Left lung (tissue), 14 donors: ENCODE measurements at places on chromosomes 3 and 15. TPM values are rescaled to one million over a fixed set of nuclear protein-coding genes. Genes with fewer than 3 reads are reported as not detected.

- no peak for DNase-seq
Measured at GRCh38 chr15:63016234-63016633, 26.3 kb upstream of the TPM1 start.

Gene ATP13A4
- polyA plus RNA-seq: 50.6 TPM

DNA sequence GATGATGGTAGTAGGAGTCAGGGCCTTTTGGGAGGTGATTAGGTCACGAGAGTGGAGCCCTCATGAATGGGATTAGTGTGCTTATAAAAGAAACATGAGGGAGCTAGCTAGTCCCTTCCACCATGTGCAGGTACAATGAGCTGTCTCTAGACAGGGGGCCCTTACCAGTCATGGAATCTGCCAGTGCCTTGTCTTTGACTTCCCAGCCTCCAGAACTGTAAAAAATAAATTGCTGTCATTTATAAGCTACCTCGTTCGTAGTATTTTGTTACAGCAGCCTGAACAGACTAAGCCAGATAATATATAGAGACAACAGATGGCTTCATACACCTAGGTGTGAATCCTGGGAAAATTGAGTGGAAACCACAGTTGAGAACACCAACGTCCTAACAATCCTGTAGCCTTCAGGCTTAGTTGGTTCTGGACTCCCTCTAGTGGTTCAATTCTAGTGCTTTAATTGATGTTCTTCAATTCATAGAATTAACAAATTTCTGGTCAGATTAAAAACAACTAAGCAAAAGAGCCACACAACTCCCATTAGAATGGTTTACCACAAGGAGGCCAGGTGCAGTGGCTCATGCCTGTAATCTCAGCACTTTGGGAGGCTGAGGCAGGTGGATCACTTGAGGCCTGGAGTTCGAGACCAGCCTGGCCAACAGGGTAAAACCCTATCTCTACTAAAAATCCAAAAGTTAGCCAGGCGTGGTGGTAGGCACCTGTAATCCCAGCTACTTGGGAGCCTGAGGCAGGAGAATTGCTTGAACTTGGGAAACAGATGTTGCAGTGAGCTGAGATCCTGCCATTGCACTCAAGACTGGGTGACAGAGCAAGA, 21.3 kb upstream of the GATM start:
- no peak for DNase-seq

Gene TOP2B
- 298 TPM for polyA plus RNA-seq

DNA sequence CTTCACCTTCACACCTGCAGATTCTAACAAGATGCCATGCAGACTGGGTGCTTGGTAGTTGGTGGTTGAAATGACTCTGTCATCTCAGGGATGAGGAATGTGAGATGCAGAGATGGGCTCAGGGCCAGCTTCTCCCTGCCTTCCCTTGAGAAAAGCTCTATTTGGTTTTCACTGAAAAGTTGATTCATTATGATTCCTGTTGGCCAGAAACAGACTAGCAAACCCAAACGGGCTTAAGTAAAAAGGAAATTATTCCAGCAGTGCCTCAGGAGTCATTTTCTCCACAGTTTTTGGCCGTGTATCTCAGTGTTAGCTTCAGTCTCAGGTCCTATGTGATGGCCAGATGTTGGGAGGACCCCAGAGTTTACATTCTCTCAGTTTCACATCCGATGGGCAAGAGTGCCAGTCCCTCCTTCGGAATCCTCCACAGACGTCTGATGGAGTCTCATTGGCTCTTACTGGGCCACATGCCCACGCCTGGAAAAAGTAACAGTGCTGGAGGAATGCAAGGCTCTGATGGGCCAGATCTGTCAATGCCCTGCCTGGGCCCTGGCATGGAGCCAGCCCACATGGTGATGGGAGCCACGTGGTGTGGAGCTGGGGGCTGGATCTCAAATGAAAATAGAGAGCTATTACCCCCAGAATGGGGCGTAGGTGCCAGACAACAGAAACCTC, 22.3 kb upstream of the SACM1L start:
- DNase-seq: no peak

GRCh38 chr3:85533586-85533985, 574.8 kb downstream of the CADM2 start:
- DNase-seq: no peak

DNA sequence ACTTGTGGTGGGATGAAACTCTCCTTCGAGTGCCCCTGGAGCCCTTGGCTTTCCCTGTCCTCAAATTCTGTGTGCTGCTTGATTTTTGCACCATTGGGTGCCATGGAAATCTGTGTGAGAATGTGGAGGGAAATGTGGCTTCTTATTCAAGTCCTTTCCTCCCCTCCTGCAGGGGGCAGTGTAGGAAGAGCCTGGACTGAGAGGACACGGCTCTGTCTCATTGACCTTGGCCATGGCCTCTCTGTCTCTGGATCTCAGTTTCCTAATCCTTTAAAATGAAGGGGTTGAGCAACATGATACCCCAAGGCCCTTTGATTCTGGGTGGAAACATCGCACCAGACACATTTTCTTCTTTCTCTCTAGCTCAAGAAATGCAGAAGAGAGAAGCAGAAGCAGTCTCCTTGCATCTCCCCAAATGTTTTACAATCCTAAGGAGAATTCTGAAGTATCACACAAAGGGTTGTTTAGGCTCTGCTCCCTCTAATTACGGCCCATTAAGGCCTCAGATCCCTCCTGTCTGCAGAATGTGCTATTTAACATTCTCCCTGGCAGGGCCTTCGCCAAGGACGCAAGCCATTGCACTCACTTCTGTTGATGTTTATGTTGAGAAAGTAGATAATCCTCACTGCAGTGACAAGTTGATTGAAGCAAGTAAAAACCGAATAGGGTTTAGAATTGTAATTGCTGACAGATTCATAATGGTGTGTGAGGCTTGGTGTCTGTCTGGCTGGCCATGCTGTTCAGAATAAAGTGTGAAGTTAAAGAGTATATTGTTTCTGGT, 169.1 kb downstream of the TPRG1 start:
- no peak for DNase-seq

- peak; percentile 35 for DNase-seq
Measured at GRCh38 chr3:179450261-179450701, 989 bp downstream of the GNB4 start.

DNA sequence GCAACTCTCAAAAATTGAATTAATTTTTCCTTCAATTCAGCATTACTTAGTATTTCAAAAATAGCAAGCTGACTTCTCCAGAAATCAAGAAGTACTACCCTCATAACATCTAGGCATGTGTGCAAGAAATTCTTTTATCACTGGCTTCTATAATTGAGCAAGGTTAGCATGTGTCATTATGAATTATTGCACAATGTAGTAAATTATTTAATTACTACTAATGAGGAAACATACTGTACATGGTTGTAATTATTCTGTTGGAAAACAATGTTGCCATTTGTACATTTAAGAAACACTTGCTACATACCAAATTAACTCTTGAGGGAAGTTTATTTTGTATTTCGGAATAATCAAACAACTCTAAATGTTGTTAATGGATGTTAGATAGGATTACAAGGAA, 122.2 kb upstream of the ICE2 start:
- no peak for DNase-seq

Gene SPTBN5
- polyA plus RNA-seq: 1.0 TPM

Gene CHRM5
- 0.49 TPM for polyA plus RNA-seq

DNA sequence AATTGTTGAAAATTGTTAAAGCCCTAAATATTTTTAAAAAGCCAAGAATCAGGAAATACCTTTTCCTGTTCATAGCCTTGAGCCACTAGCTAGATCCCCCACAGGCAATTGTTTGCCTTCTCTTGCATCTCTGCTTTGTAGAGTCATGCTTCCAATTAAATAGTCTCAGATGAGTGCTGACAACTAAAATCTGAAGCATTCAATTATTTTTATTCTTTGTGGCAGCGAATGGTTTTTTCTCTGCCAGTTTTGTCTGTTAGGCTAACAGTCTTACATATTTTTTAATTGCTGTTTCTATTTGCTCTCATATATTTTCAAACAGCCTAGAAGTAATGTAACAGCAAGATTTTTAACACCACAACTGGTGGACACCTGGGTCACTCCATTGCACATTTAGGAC, 277.1 kb upstream of the GBE1 start:
- no peak for DNase-seq

DNA sequence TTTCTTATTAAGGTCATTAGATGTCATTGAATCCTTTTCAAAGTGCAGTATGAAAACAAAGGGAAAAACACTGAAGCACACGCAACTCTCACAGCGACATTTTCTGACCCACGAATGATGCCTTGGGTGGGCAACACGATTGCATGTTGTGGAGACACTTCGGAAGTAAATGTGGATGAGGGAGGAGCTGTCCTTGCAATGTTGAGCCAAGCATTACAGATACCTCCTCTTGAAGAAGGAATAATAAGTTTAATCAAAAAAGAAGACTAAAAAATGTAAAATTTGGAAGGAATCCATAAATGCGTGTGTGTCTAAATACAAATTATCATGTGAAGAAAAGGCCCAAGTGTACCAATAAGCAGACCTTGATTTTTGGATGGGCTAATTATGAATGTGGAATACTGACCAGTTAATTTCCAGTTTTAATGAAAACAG, 16.9 kb downstream of the THBS1 start:
- no peak for DNase-seq

- DNase-seq: peak; percentile 60
Measured at GRCh38 chr3:155382396-155383042, 89.0 kb upstream of the STRIT1 start.

Gene DNAH12
- 5.9 TPM for polyA plus RNA-seq

GRCh38 chr3:963755-964154, 129.1 kb upstream of the CNTN6 start:
- DNase-seq: no peak

Gene ITPR1
- 47.5 TPM for polyA plus RNA-seq

DNA sequence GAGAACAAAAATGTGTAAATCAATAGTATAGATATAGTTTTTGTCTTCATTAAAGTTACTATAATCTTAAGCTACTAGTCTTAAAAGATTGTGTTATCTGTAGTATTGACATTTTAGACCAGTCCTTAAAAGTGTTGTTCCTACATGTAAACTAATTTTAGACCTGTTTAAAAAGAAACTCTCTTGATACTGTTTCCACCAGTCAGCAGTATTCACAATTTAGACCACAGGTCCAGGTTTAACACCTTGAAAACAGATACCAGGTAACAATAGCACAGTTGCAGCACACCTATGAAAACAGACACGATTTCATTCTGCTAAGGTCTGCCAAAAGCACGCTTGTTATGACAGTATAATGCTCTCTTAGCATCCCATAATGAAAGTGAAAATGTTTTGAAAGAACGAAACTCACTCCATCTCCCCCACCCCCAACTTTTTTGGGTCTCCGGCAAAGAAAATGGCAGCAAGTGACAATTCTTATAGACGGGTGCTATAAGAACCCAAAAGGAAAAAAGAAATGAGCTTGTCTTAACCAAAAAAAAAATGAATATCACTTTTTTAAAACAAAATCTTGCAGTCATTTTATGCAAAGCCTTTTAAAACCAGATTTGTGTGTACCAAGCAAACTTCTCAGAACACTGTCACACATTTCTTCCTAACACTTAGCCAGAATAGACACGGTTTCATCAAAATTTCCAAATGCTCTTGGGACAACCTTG, 1.6 kb downstream of the EIF4E3 start:
- no peak for DNase-seq

DNA sequence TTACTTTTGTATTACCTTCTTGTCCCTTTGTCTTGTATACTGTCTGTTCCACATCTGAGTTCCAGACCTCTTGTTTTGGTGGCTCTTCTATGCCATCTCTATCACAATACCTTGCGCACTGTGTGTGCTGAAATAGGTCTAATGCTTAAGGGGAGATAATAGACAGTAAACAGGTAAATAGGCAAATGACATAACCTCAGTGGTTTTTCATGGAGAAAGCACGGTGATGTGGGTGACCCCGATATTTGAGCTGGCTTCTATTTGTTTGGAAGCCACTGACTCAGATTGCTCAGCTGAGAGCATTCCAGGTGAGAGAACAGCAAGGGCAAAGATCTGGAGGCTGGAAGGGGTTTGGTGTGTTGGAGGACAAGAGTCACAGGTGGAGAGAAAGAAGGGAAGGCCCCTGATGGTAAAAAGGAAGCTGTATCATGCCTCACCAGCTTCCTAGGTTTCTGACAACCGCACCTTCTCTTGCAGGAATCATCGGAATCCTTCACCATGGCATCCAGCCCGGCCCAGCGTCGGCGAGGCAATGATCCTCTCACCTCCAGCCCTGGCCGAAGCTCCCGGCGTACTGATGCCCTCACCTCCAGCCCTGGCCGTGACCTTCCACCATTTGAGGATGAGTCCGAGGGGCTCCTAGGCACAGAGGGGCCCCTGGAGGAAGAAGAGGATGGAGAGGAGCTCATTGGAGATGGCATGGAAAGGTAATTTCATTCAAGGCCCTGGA, 795 bp downstream of the MCM2 start:
- no peak for DNase-seq

DNA sequence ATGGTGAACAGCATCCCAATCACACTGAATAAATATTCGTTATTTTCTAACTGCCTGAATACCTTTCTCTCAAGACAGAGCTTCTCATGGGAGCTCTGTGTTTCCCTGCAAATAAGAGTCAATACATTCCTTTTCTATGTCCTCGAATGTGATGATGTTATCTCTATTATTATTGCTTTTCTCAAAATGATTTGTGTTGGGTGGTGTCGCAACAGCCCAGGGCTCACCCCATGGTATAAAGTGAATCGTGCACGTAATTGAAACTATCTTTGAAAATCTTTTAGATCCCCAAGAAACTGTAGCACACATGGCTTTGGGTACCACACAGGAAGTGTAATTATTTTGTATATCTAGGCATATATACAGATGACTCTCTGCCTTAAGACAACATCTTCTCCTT, 190.6 kb upstream of the LRTM1 start:
- DNase-seq: no peak

Gene GOLGA8T
- not detected for polyA plus RNA-seq

- DNase-seq: no peak
Measured at GRCh38 chr15:74799255-74799855, 13.3 kb upstream of the LMAN1L start.

Gene NR2E3
- polyA plus RNA-seq: 0.88 TPM

DNA sequence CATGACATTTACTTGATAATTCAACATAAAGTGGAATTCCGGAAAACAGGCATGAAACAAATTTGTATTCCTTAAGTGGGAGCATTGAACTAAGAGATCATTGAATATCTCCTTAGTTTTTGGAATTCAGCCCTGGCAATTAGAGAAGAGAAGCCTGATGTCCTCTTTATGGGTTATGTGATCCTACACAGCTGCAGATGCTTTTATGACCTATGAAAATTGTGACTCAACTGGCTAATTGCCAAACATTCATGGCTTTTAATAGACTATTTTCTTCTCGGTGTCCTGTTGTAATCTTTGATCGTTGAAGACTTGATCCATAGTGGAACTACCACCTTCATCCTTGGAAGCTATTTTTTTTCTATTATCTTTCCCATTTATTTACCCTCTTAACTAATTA, 46.1 kb downstream of the AGBL1 start:
- no peak for DNase-seq

GRCh38 chr3:113128386-113129015, 82.9 kb upstream of the BOC start:
- no peak for DNase-seq

GRCh38 chr3:95311272-95311671, 1248.4 kb downstream of the NSUN3 start:
- no peak for DNase-seq

Gene SETD2
- polyA plus RNA-seq: 59.6 TPM

Gene INKA1
- 10.4 TPM for polyA plus RNA-seq

Gene TNFSF10
- polyA plus RNA-seq: 53.4 TPM

- DNase-seq: no peak
Measured at GRCh38 chr3:119659606-119660291, 640 bp downstream of the POPDC2 start.

- no peak for DNase-seq
Measured at GRCh38 chr15:88617790-88618189, 3.4 kb upstream of the AEN start.

GRCh38 chr15:76135516-76135915, 75.7 kb downstream of the TMEM266 start:
- DNase-seq: no peak

GRCh38 chr3:134462331-134462941, 23.3 kb downstream of the ANAPC13 start:
- DNase-seq: no peak
